ENCODE measurements at places on chromosomes 4 and X.
A peak's percentile ranks its signal among the peaks of the same experiment; 100 is the strongest.

GRCh38 chr4:184548316-184548647 lies 73.9 kb upstream of the IRF2 start:
- peak; percentile 45 for DNase-seq

DNA sequence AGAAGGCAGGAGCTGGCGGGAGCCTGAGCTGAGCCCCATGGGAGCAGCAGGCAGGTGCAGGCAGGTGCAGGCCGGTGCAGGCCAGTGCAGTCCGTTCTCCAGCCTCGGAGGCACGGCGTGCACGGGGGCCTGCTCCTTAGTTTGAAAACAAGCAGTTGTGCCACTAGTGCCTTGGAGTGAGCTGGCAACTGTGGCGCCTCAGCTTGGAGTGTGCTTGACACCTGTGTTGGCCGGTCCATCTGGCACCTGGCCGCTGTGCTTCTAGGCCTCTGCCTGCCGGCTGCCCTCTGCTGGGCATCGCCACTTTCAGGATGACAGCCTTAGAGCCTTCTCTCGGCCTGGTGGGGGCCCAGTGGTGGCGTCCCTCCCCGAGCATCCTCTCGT lies 47.9 kb downstream of the RGS12 start:
- DNase-seq, result no peak

- peak; percentile 4 for DNase-seq
Measured at GRCh38 chr4:69832326-69833030, 27.5 kb downstream of the SULT1E1 start.

GRCh38 chrX:104343428-104344129 lies 88.8 kb upstream of the ESX1 start:
- peak; percentile 74 for DNase-seq

DNA sequence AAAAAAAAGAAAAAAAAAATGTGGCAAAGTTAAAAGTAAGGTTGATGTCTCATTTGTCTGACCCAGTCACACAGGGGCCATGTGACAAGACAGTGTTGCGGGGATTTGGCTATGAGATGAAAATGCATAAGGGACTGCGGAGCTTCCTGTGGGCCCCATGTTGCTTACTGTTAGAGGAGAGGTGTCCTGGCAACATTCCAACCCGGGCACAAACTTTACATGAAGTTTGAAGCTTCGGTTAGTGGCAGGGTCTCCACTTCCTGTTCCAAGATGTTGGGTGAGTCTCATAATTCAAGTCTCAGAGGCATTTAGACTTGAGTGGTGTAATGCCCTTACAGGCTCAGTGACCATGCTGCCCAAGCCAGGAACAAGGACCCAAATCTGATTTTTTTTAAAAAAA lies 111.3 kb downstream of the MAML3 start:
- no peak for DNase-seq

DNA sequence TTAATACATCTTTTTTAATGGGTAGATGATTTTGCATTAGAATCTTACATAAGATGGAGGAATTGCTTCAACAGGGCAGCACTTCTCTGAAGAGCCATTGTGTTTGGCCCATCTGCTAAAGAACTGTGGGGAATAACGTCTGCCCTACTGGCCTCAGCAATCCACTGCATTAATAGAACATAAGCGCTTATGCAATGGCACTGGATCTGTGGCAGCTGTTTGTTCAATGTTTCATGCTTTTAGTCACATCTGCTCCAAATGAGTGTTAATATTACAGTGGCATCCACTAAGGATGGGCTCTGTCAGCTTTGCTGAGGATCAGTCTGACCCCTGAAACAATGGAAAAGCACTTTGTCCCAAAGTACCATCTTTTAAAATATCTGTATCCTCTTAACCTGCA lies 279.0 kb upstream of the GK2 start:
- no peak for DNase-seq

DNA sequence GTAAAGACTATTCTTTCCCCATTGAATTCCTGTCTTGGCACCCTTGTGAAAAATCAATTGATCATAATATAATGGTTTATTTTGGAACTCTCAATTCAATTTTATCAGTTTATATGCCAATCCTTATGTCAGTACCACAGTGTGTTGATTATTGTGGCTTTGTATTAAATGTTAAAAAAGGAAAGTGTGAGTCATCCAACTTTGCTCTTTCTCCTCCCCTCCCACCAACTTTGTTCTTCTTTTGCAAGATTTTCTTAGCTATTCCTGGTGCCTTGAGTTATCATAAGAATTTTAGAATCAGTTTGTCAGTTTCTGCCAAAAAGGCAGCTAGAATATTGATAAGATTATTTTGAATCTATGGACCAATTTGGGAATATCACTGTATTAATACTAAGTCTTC lies 11.2 kb upstream of the RNF175 start:
- no peak for DNase-seq

GRCh38 chrX:53194308-53194707 lies 30.7 kb downstream of the KDM5C start:
- no peak for DNase-seq

DNA sequence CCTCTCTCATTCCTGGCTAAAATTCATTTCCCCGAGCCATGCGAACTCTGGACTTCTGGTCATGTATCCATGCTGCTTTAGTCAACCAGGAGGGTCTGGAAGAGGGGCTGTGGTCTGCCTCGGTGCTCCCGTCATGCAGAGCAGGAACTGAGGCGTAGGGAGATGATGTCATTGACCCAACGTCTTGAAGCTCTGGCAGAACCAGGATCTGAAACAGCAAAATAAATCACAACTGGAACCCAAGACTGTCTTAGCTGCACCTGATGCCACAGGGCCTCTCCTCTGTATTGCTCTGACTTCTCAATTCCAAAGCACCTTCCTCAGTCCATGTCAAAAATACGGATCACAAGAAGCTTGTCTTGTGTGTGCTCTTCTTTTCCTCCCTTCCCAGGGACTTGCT lies 131.0 kb upstream of the LDB2 start:
- DNase-seq, result no peak

DNA sequence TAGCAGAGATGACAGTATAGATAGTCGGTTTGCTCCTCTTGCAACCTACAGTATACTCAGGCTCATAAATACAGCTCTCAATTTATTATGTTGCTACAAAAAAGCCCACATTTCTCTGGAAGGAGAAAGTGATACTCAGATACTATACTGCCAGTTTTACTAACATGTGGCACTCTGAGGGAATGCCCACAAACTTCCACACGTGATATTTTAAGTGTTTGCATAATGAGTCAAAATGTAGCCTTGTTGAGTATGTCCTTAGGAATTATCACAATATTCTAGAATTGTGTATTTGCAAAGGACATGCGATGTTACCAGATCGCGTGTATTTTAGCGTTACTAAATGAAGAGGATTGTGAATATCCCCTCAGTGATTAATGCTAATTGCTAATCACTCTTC lies 929.1 kb downstream of the STIM2 start:
- DNase-seq, result no peak

DNA sequence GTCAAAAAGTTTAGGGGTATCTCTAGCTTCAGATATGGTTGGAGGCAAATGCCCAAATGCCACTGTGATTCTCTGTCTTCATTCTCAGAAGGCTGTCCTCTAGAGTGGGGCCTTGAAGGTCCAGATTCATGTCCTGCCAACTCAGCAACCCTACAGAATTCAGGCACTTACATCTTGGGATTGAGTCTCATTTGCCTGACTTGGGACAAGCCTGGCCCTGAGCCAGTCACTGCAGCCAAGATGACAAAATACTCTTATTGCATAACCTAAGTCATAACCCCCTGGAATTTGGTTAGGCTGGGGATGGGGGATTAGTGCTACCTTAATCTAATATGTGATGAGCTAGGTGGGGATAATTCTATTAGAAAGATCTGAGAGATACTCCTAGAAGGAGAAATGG lies 100.5 kb downstream of the AREG start:
- DNase-seq, result no peak

- DNase-seq, result no peak
Measured at GRCh38 chr4:119729835-119730670, 101.4 kb upstream of the PDE5A start.

GRCh38 chrX:23380581-23380980 lies 45.9 kb downstream of the PTCHD1 start:
- no peak for DNase-seq

DNA sequence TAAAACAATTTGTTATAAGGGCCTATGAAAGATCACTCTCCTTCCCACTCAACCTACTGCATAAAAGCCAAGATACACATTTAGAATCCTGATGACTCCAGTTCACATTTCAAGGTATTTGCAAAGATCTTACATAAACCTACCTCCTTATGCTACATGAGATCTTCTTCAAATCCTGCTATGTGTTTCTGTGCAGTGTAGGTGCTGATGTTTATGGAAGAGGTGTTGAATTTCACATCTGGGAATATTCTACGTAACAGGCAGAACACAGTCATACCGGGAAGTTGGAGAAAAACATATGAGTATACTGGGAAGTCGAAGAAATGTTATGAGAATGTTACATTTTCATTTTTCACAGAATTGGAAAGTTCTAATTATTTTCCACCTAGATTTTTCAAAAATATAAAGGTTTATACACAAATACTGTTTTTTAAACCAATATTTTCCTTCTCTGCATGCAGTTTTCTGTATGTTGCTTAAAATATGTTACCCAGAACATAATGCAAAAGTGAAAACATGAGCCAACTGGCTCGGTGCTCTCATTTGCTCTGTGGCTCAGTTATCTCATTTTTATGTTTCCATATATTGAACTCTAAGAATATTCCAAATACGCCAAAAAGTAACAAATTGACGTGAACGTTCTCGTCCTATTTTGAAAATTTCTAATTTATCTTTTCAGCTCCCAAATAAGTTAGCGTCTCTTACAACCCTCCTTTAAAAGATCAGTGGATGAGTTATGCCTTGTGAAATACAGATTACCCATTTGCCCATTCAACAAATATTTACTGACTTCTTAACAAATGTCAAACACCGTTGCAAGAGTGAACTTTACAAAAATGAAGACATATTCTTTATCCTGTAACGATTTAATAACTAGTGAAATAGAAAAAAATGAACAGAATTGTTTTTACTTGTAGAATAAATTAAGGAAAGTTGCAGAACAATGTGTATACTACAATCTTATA lies 899.3 kb downstream of the STIM2 start:
- no peak for DNase-seq

- DNase-seq, result peak; percentile 87
Measured at GRCh38 chrX:45769761-45770582, 569.3 kb upstream of the DIPK2B start.

- no peak for DNase-seq
Measured at GRCh38 chr4:133424605-133425004, 275.5 kb downstream of the PCDH10 start.

- DNase-seq, result peak; percentile 41
Measured at GRCh38 chr4:75723163-75724065, 963 bp upstream of the USO1 start.

GRCh38 chr4:143358923-143359643 lies 22.4 kb downstream of the GAB1 start:
- DNase-seq, result peak; percentile 74

DNA sequence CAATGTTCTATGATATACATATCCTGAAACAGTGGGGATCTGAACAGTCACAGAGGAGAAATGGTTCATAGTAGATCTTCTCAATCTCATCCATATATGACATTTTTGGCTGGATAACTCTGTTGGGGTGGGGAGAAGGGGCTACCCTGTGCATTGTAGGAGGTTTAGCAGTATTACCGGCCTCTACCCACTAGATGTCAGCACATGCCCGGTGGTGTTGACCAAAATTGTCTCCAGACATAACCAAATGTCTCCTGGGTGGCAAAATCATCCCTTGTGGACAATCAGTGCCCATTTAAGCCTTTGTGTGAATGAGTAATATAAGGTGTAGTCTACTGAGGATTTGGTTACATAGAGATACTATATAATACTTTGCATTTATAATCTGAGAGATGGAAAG lies 89.9 kb downstream of the PLS3 start:
- DNase-seq, result peak; percentile 16

DNA sequence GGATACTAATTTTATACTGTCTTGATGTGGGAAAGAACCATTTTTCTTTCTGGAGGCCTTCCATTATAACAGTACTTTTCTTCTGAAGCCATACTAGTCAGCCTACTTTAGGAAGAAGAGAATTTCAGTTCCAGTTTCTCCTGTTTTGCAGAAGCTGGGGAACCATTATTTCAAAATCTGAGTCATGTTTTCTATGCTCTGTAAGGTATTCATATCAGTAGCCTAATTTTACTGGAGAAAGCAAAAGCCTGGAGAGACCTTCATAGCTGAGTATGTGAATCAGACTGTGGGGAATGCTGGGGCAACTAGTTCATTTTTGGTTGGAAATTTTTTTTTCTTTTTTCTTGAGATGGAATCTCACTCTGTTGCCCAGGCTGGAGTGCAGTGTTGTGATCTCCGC lies 22.4 kb downstream of the AFF1 start:
- peak; percentile 39 for DNase-seq

- no peak for DNase-seq
Measured at GRCh38 chr4:7657545-7658297, 223.0 kb upstream of the PSAPL1 start.

DNA sequence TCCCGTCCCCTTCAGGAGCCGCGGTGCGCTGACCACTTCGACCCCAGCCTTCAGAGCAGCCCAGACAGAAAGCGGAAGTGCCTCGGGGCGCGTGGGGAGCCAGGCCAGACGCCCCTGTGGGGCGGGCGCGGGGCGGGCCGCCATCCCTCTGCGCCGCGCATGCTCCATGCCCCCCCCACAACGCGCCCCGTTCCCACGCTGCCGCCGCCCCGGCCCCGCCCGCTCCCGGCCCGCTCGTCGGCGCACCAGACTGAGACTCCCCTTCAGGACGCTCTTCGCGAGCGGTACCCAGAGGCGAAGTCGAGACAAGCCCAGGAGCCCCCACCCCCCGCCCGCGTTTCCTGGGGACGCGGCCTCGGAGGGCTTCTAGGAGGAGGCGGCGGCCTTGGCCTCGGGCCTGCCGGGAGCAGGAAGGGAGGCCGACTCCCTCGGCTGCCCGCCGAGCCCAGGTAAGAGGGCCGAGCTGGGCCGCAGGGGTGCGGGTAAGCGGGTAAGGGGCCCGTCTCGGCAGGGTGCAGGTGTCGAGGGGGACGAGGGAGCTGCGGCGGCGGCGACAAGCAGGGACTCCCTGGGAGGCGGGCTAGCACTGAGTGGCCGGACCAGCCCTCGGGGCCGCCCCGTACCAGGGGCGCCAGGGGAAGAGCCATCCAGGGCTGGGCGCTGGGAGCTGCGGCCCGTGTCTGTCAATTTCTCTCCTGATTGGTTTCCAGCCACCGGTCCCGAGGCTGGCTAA lies at the start of gene ZFP92:
Gene ZFP92, plus strand, starts transcription at position 218 of the 733 bp plus-strand sequence. CDS start 6,851 bp downstream, outside the sequence.
- peak; percentile 88 for DNase-seq

GRCh38 chr4:101355246-101355645 lies 7.9 kb upstream of the PPP3CA start:
- DNase-seq, result no peak

GRCh38 chr4:498328-498904 lies 540 bp downstream of the ZNF721 start:
- DNase-seq, result no peak

DNA sequence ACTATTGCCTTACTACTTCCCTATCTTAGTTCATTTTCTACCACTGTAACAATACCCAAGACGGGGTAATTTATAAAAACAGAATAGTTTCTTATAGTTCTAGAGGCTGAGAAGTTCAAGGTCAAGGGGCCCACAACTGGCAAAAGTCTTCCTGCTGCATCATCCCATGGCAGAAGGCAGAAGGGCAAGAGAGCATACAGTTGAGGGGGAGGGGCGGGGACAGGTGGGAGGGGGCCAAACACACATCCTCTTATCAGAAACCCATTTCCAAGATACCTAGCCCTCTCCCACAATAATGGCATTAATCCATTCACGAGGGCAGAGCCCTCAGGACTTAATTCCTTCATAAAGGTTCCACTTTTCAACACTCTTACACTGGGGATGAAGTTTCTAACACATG lies 690.2 kb downstream of the ADGRL3 start:
- no peak for DNase-seq

GRCh38 chr4:60948008-60948407 lies 252.1 kb upstream of the ADGRL3 start:
- DNase-seq, result no peak

Data from suppressor macrophage (primary cell).